Stimulated activated CD4-positive, alpha-beta T cell treated with anti-CD3 and anti-CD28 coated beads, TNF-alpha, amount 100 ng/mL, for 1 hour (primary cell): ENCODE measurements at places on chromosomes 2 and 18.

DNA sequence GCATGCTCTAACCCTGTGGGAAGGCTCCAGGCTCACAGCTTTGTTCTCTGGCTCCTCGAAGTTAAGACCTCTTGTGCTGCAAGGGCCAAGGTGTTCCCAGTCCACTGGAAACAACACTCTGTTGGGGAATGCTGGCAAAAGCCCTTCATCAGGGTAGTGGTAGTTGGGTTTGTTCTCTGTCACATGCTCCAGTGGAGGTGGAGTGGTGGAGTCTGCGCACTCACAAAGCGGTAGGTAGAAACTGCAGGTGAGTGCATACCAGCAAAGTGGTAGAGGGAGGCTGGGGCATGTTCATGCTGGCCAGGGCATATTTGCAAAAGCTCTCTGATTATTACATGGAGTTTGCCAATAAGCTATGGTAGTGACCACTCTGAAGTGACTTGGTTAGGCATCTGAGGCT, 410.5 kb downstream of the CDH19 start:
- DNase-seq = no peak

DNA sequence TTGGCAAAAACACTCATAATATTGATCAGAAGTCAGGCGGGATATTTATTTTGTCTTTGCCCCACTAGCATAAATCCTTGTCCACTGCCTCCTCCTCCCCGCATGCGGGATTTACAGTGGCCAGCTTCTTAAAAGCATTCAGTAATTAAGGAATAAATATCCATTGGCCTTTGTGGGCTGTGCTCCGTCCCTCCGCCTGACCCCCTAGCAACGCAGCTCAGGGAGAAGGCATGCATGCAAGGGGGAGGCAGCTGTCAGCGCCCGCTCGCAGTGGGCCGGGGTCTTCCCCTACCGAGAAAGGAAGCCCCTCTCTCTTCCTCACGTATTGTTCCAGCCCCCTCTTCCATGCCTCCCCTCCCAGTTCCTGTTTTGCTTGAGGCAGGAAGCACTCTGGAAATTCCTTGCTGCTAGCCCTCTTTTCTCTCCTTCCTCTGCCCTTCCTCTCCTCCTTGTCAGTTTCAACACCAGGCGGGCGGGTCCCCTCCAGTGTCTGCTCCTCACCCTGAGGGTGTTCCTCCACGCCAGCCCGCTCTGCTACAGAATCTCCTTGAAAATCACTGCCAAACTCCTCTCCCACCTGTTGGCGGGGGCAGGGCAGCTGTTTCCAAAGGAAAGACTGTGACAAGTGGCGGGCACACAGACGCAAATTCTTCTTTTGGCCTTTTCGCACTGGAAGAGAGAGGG, 60.1 kb downstream of the GBX2 start:
- no peak for DNase-seq

DNA sequence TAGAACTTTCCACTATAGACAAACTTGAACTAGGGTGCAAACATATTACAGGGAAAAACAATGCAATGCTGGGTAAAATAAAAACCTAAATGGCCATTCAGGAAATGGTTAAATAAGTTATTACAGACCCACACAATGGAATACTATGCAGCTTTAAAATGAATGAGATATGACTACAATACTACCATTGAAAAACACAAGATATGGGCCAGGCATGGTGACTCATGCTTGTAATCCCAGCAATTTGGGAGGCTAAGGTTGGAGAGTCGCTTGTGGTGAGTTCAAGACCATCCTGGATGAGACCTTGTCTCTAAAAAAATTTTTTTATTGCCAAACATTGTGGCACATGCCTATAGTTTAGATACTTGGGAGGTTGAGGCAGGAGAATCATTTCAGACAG, 6.8 kb downstream of the PECR start:
- no peak for DNase-seq

DNA sequence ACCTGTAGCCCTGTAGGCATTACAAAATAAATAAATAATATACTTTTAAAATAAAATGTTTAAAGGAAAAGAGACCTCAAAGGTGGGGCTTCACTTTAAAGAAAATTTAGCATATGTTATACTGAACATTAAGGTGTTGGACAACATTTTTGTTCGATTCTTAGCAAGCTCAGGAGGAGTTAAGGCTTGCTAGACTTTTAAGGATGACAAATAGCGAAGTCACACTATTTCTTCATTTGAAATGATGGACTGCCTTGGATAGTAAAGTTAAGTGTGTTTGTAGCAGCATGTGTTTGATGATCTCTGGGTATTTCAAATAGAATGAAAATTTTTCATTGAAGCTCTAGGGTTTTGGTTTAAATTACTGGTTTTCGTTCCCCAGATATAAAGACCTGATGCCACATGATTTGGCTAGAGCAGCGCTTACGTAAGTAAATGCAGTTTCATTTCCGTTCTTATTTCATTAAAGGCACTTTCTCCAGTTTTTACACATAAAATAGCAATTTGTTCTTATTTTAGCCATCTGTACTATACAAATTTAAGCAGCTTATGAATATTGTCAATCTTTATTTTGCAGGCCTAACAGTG, 24.9 kb downstream of the HADHB start:
- no peak for DNase-seq

DNA sequence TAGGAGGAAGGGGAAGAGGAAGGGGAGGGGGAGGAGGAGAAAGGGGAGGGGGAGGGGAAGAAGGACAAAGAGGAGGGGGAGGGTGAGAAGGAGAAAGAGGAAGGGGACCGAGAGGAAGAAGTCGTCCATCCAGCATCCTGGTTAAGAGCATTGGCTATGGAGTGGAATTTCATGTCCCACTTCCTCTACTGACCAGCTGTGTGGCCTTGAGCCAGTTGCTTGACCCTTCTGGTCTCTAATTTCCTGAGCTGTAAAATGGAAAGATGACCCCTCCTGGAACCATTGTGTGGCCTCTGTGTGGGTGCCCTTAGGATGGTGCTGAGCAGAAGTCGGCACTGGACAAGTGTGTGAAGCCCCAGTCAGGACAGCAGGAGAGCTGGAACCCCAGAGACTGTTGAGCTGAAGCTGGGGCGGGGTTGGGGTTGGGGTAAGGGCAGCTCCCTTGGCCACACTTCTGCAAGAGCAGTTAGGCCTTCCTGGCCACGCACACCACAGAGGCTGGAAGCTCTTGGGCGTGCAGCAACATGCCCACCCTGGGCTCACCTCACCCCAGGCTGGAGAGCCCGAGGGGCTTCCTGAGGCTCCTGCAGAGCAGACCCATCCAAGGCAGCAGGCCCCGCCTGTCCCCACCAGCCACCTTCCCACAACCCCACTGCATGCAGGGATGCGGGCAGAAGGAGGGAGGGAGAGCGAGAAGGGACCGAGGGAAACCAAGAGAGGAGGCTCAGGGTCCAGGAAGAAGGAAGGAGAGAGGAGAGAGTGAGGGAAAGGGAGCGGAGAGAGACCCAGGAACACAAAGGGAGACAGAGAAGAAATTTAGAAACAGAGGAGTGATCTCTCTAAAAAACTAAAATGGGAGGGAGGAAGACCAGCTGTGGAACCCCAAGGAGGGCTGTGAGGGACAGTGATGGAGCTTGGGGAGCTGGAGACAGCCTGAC, 16.2 kb downstream of the ADRA2B start:
- DNase-seq = no peak

DNA sequence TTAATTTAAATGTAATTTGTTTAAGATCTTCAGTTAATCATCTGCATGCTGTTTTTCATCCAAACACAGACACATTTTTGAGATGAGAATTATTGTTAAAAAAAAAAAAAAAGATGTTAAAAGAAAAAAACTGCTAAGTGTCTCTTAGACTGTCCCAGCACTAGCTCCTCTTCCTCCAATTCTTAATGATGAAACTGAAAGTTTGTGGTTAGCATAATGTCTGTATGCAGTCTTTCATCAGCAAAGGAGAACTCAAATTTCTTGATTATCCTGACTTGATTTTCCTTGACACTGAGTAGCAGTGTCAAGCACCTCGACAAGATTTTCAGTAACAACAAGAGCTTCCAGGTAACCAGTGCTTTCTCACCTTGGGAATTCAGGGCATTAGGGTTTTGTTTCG, 274.4 kb downstream of the LRRTM1 start:
- DNase-seq = no peak

GRCh38 chr18:68969027-68969426, 171.1 kb downstream of the CCDC102B start:
- no peak for DNase-seq

DNA sequence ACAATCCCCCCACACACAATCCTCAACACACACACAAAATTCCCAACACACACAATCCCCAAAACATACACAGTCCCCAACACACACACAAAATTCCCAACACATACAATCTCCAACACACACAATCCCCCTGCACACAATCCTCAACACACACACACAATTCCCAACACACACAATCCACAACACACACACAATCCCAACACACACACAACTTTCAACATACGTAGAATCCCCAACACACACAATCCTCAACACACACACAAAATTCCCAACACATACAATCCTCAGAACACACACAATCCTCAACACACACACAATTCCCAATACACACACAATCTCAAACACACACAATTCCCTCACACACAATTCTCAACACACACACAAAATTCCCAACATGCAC, 2.6 kb upstream of the PDCD1 start:
- no peak for DNase-seq

- DNase-seq = no peak
These were observed 145.1 kb upstream of the CELF4 start for GRCh38 chr18:37710726-37711125.

- DNase-seq = no peak
These were observed 2.5 kb upstream of the ANO7 start for GRCh38 chr2:241185961-241186360.

- no peak for DNase-seq
These were observed 347.6 kb upstream of the KCNJ3 start for GRCh38 chr2:154350911-154351310.

DNA sequence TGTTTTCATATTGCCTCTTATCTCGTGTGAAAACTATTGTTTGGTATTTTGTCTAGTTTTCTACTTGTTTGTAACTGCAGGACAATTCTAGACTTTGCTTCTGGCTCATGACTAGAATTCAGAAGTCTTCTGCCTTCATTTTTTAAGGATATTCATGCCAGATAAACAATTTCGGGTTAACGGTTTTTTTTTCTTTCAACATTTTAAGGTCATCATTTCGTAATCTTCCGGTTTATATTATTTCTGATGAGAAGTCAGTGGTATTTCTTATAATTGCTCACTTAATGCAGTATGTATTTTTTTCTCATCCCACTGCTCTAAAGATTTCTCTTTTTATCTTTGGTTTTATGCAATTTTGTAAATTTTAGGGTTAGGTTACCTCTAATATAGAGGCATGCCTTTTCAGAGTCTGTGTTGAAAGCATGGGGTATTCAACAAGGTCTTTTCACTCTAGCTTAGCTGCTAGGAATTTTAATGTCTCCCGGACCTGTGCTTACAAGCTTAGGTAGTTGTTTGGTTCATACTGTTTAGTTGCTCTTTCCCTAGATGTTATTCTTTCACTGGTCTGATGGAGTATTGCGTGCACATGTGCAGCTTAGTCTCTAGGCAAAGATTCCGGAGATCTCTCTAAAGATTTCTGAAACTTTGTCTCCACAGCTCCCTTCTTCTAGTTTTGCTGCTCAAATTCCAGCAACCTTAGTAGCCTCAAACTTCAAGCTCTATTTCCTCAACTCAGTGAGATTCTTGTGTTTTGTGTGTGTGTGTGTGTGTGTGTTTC, 198.1 kb downstream of the MCFD2 start:
- no peak for DNase-seq

DNA sequence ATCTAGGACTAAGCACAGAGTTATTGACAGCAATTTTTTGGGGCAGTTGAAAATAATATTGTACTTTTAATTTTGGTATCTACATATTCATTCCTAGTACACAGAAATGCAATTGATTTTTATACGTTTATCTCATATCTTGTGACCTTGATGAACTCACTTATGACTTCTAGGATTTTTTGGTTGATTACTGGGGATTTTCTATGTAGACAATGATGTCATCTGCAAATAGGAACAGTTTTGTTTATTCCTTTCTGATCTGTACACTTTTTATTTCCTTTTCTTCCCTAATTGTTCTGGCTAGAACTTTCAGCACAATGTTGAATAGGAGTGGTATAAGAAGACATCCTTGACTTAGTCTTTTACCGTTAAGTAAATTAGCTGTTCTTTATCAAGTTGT, 143.5 kb upstream of the PGAP1 start:
- no peak for DNase-seq

GRCh38 chr18:75489493-75490190, 62.1 kb upstream of the SMIM21 start:
- no peak for DNase-seq

DNA sequence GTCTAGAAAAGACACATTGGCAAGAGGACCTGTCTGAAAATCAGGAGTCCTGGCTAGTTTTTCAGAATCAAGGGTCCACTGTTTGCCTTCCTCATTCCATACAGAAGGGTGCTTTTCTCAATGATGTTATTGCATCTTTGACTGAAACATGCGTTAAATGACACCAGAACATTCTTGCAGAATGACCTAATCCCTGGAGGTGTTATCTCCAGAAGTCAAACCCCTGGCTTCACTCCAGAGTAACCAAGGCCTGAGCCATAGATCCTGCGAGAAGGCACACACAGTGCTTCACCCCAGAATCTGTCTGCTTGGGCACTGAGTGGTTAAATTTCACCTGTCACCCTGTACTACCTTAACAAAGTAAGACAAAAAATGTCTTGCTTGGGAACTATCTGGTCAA, 1055.2 kb upstream of the FANCL start:
- no peak for DNase-seq

- DNase-seq = no peak
These were observed 138.5 kb upstream of the ITGA4 start for GRCh38 chr2:181318504-181319280.

DNA sequence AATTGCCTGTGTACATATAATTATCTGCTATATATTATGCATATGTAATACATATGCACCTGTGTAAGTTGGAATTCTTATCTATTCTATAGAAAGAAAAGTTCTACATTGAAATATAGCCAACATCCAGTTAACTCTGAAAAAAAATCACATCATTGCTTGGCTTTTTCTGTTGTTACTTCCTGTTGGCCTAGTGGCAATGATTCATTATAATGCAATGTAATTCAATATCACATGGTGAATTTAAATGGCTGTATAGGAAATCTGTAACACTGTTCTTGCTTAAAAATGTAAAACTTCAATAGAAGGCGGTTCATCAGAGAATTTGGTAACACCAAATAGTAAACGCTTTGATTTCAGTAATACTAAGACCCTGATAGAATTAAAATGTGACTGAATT, 44.5 kb upstream of the MAP4K3 start:
- no peak for DNase-seq

DNA sequence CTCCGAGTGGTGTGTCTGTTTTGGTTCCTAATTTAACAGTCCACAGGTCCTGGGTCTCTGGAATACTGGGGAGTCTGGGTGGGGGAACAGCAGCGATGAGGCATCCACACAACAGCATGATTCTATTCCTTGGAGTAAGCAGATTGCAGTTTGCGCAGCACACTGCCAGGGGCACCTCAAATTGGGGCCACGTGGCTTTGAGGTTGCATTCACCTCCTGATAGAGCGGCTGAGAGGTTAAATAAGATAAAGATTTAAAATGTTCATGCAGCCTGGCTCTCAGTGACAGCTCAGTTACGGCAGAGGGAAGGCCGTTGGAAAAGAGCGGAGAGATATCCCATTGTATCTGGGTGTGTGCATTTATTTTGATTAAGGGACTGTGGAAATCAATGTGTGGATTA, 202.3 kb downstream of the ASB1 start:
- no peak for DNase-seq
